Cardiac fibroblast (primary cell): ENCODE measurements at places on chromosomes 3 and 15.

DNA sequence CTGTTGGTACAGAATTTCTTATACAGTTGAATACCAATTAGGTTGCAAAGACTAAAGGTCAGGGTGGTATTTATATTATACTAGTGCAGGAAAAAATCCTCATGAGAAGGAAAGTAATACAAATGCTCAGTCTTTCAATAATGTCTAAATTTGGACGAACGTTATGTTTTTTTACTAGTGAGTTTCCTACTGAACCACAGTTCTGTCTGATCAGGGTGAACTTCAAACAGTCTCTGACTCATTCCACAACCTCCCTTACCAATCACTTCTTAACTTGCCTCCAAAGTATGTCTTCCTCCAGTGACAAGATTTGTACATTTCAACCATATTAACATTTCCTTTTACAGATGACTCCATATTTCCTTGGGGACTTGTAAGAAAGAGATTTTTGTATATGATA lies 3.4 kb downstream of the TMEM212 start:
- no peak for DNase-seq

GRCh38 chr3:195711813-195712534 lies 8.8 kb upstream of the MUC20 start:
- DNase-seq: no peak

DNA sequence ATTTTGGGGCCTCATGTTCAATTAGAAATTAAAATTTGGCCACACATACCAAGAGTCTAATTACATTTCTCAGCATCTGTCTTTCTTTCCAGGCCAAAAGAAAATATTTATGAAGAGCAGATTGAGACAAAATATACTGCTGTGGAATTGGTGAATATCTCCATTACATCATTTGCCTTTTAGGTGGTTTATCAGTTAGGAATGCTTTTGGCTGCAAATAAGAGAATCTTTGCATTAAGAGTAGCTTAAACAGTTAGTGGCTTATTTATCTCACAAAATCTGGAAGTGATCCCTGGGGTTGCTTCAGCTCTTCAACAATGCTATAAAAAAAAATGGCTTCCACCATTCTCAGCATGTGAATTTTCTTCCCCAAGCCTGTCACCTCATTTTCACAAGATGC lies 308.7 kb downstream of the MAGI1 start:
- DNase-seq: peak; percentile 18

DNA sequence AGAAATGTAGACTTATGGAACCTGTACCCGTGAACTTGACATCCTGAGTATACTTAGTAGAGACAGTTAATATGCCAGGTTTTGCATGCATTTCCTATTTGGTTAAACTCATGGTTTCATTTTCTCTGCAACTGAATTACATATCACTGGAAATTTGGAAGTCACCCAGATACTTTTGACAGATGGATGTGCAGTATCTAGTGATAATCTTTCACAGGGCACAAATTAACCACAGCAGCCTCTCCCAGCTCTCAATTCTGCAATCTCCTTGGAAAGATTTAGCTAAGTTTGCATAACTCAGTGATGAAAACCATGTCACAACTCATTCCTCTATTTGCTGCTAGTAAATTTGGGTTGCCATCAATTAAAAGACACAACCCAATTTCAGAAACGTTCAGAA lies 162.3 kb upstream of the TPM1 start:
- no peak for DNase-seq

- no peak for DNase-seq
Observed at GRCh38 chr3:109384164-109384563, 46.8 kb upstream of the DPPA4 start.

GRCh38 chr15:79978260-79978654 lies 7.3 kb upstream of the BCL2A1 start:
- no peak for DNase-seq

DNA sequence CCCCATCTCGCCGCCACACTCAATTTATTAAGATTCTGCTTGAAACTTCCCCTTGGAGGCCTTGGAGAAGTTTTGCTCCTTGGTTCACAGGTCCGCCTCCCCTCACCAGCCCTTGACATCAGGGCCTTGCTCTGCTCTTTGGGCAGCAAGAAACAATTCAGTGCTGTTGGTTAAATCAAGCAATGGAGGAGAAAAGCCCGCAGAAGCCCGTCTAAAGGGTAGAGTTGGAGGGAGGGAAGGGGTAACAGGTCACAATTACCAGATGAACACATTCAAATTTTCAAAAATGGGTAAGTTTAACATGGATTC lies 429 bp downstream of the PARP9 start:
- peak; percentile 24 for DNase-seq

DNA sequence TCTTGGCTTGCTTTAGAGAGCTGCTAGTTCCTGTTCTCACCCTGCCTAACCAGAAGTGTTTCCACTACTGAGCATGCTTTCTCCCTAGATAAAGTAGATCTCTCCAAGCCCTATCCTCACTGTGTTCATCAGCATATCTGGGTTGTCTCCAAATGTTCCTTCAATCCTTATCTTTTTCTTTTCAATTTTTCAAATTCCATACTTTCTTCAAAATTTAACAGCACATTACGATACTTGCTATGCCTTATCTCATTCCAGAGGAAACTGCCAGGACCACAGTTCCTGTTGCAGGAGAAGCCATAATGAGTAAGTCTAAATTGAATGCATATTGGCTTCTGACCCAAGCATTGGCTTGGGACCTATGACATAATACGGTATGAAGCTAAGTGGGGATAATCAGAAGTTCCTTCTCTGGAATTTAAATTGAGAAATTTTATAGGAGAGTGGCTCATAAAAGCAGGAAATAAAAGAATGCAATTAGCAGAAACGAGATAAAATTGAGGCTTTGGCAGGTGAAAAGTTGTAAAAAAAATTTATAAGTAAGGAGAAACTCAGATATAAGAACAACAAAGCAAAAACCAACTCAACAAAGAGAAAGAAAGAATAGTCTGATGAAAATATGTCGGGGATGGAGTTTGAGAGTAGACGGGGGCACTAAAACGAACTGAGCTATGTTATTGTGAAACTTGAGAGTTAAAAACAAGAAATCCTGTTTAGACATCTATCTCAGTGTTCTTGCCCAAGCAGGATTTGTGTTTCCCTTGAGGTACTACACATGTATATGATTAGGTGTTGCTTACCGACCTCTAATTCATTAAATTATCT lies 631.7 kb upstream of the CCDC54 start:
- peak; percentile 83 for DNase-seq

DNA sequence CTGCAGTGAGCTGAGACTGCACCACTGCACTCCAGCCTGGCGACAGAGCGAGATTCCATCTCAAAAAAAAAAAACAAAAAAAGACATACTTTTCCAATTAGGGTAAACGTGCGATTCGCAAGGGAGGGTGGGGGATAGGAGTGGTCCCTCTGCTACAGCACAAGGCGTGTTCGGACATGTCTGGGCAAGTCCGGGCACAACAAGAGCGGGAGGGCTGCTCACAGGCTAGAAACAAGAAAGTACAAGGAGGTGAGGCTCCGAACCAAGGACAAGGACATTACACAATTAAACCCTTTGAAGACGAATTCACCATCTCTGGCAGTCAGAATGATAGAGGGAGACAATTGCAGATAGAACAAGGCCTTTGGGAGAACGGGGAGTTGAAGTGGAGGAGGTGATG lies 32.2 kb upstream of the BCL2A1 start:
- no peak for DNase-seq

- no peak for DNase-seq
Observed at GRCh38 chr3:155423526-155424322, 130.2 kb upstream of the STRIT1 start.

DNA sequence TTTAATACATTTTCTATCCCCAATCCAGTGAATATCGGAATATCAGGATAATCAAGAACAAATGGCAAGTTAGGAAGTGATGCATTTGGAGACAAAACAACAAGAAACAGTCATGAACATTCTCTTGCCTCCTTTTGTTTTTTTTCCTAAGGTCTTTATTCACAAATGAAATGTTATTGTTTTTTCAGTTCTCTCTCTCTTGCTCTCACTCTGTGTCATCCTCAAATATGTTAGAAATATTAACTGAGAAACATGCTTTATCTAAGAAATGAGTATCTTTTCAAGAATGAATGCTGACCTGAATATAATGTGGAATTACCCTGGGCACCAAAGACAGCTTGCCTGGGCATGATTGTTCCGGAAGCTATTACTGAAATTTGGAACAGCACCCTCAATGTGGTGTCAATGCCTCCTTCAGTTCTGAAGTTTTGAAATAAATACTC lies 51.3 kb downstream of the RBMS3 start:
- peak; percentile 65 for DNase-seq

GRCh38 chr15:77409259-77410156 lies 10.4 kb downstream of the PEAK1 start:
- DNase-seq: peak; percentile 24

DNA sequence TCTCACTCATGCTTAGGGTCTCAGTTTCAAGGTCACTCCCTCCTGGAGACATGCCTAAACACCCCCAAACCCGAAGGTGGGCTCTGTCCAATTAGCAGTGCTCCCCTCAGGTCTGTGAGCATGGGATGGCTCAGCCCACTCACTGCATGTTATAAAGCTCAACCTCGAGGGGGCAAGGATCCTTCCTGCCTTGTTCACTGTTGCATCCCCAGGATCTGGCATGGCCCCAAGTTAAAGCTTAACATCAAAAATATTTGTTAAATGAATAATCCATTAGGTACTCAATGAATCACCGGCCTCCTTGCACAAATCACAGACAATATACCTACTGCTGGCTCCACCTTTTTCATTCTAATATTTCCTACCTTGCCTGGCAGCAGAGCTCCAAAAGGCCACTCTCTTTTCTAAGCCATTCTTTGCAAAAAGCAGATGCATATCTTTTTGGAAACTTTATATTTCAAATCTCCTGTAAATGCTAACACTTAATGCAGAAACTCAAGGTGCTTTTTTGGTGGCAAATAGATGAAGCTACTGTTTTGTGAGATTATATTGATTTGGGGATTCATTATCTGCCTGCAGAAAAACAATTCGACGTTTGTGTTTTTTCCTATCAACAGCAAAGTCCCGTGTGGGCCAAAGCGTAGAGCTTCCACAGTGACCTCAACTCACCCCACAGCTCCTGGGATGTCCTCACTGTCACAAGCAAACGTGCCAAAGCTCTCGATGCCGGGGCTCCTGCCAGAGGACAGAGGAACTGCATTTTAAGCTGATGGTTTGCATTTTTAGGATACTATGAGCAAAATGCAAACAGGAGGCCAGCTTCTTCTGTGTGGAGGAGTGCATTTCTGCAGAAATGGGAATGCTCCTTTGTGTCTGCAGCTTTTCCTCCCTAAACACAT lies 35.4 kb downstream of the PCOLCE2 start:
- DNase-seq: peak; percentile 17

- DNase-seq: no peak
Observed at GRCh38 chr3:156037356-156037755, 83.0 kb upstream of the KCNAB1 start.

DNA sequence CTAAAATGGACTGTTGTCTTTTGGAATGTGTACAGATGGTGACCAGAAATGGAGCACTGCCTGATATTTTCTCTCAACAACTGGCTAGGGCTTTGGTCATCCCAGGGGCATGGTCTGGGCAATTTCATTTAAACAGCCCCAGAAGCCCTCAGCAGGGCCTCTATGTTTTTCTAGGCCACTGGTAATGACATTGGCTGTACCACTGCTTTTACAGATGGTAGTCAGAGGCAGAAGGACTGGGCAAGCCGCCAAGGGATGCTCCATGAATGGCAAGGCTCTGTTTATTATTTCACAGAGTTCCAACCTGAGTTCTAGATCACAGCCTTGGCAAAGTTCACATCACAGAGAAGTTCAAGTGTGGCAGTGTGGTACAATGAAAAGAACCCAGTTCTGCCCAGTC lies 37.0 kb upstream of the LMCD1 start:
- no peak for DNase-seq

GRCh38 chr3:117165601-117166051 lies 456.0 kb downstream of the TUSC7 start:
- no peak for DNase-seq

- DNase-seq: no peak
Observed at GRCh38 chr15:59154243-59154642, 49.3 kb downstream of the CCNB2 start.

- no peak for DNase-seq
Observed at GRCh38 chr15:94815914-94816313, 584.6 kb downstream of the MCTP2 start.

- no peak for DNase-seq
Observed at GRCh38 chr15:98581715-98582114, 66.6 kb upstream of the IGF1R start.

GRCh38 chr15:22815766-22816165 lies 22.7 kb upstream of the NIPA2 start:
- no peak for DNase-seq

DNA sequence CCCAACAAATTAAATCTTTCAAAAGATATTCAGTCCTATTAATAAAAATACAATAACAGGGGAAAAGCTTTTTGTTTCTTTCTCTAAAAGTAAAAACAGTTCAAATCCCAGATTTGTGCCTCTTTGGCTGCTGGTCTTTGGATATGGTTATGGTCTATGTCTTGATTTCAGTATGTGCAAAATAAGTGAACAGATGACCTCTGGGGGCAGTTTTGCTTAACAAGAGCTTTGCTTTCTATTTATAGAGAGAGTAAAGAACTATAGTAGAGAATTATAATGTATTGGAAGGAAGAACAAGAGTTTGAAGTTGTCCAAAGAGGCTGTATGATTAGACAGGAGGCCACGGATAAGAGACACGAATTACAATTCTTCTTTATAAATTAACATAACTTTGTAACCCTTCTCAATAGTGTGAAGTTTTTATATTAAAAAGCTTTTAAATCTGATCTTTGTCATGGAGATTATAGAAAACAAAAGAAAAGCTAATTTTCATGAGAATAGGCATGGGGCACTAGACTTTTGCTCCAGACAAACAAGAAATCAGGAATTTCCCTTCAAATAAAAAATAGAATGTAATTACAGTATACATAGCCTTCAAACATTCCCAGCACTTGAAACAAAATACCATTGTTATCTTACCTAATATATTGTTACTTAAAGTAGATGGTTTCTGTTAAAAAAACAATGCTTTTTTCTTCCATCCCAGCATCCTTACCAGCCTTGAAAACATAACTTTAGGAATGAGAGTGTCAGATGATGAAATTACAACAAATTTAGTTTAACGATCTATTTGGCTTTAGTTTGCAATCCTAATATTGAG lies 432.7 kb upstream of the ARHGEF26 start:
- DNase-seq: no peak

DNA sequence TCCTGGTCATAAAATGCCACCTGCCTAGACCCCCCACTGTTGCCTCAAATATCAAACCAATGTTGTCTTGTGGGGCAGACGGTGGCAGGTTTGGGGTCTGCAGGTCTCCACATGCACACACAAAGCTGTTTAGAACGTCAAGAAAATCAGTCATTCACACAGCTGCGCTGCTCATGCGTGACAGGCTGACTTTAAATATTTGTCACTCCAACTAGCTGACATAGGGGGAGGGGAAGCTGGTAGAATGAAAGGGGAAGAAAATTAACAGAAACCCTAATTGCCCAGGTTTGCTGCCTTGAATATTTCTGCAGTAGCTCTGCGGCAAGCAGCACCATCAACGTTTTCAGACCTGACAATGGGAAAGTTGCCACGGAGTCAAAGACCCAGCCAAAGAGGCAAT lies 201.8 kb downstream of the ABHD5 start:
- DNase-seq: no peak
